ENCODE measurements at places on chromosomes 5 and 9. TPM values are rescaled to one million over a fixed set of nuclear protein-coding genes. Genes with fewer than 3 reads are reported as not detected.

DOCK2 gene
- total RNA-seq: 0.65 TPM

CSF2 gene
- not detected for total RNA-seq

COL23A1 gene
- total RNA-seq: 0.15 TPM

SMARCA2 gene
- 45.6 TPM for total RNA-seq

STKLD1 gene
- 0.61 TPM for total RNA-seq
